Eye (tissue), 1 donor: ENCODE measurements at places on chromosomes 6 and 20.
A peak's percentile ranks its signal among the peaks of the same experiment; 100 is the strongest.

DNA sequence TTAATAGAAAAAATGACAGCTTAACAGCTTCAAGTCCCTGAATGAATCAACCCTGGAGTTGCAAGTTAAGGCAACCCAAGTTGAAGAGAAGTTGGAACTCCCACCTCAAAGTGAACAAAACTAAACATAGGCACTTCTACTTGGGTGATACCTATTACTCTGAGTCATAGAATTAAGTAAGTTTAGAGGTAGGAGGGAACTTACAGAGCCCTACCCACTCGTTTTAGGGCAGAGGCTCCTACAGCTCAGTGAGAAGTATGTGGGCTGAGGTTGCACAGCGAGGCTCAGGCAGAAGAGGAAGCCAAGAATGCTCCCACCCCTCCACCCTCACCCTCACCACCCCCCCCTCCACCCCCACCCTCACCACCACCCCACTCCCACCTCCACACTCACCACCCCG, 42.2 kb downstream of the NFATC2 start:
- DNase-seq: no peak

DNA sequence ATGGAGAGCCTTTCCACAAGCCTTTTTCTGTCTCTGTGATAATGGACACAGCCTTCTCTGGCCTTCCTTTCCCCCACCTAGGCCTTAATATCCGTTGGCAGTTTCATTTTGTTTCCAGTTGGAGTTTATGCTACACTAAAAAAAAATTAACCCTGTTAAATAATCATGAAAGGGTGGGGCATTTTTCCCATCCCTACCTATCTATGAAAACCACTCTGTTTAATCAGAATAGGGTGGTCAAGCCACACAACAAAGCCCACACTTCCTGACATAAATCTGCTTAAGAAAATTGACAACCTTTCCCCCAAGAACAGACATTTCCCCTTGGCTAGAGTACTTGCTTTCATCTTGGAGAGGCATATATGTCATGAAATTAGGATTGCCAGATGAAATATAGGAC, 14.2 kb downstream of the TXLNB start:
- no peak for DNase-seq

GRCh38 chr6:34555007-34555322, 1.2 kb downstream of the SPDEF start:
- DNase-seq: no peak

DNA sequence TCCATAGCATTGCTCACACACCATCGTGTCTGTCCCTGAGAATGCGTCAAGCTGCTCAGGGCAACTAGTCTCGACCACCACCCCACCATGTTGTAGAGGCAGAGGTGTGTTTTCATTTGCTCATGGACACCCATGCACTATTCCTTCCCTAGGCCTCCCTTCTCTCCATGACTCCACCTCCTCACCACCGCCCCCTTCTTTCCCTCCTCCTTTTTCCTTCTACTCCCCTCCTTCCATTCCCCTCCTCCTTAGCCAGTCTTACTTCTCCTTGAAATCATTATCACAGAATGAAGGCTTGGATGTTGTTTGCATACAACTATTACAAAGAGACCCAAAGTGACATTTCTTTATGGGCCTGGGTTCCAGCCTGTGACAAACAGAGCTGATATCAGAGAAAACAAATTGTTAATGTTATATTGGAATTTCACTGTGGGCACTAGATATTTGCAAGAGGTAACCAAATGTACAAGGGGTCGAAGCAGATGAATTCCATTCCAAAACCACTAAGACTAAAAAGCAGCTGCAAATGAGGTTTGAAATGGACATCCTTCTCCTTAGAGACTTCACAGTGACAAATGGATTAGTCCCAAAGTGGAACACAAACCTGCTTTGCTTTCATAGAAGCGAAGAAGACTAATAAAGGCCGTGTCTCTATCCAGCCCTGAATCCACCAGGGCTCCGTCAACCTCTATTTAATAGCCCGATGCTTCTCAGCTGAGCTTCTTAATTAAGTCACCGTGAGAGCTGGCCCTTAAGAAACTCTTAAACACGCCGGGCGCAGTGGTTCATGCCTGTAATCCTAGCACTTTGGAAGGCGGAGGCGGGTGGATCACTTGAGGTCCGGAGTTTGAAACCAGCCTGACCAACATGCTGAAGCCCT, 275.8 kb upstream of the SULF2 start:
- DNase-seq: no peak

DNA sequence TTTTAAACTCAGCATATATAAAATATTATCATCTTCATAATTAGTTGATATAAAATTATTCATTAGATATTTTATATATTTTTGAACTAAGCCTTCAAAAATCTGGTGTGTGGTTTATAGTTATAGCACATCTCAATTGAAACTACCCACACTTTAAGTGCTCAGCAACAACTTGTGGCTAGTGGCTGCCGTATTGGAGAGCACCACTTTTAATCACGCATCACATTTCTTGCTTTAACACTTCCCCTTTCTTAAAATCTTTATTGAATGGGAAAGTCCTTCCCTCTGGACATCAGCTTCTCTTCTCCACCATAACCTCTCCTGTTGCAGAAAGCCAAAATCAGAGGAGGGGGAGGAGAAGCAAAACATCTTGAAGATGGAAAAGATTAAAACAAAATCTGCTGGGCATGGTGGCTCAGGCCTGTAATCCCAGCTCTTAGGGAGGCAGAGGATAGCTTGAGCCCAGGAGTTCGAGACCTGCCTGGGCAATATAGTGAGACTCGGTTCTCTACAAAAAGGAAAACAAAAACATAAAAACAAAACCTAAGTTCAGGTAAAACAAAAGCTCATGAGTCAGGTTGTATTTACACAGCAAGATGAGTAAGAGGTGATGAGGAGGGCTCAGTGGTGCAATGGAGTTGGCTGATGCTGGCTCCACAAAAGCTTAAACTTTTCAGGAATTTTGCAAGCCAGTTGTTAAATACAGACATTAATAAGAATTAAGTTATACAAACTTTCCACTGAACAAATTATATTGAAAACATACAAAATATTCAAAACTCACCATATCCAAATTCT, 237.0 kb upstream of the SUPT3H start:
- no peak for DNase-seq

DNA sequence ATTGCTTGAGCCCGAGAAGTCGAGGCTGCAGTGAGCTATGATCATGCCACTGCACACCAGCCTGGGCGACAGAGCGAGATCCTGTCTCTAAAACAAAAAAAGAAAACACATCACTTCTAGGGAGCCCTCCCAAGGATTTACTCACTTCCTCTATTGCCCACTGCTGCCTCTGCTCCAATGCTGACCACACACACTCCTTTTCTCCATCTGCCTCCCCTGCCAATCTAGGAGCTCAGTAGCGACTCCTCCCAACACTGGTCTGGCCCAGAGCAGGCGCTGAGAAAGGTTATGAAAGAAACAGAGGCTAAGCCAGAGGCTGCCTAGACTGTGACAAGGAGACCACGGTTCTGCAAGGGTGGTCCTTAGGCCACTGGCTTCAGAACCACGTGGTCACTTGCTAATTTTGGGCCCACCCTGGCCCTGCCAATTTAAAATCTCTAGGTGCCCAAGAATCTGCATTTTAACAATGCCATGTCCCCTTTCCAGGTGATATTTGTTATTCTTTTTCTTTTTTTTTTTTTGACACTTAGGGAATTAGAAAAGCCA, 1.3 kb upstream of the E2F1 start:
- DNase-seq: no peak

DNA sequence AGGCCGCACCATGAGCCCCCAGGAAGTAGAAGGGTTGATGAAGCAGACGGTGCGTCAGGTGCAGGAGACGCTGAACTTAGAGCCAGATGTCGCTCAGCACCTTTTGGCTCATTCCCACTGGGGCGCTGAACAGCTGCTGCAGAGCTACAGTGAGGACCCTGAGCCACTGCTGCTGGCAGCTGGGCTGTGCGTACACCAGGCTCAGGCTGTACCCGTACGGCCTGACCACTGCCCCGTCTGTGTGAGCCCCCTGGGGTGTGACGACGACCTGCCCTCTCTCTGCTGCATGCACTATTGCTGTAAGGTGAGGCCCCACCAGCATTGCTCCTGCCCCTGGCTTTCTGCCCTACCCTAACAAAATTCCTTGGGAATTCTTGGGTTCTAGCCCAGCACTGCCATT, 13.1 kb downstream of the DNPH1 start:
- no peak for DNase-seq

GRCh38 chr6:25297039-25297441, 17.9 kb downstream of the CARMIL1 start:
- DNase-seq: peak; percentile 23

DNA sequence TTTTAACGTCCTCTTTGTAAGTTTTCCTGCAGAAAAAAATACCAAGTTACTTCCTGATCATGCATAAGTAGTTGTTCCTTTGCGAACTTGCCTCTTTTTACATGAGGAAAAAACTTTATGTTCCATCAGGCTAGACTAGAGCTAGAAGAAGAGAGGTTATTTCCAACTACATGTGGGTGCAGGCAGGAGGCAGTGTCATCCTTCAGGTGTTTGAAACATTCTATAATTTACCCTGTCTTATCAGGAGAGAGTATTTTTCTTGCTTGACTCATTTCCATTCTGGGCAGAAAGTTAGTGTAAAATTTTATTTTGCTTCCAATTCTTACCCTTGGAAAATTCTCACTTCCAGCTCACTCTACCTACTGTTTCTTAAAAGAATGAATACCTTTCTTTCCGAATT, 28.5 kb upstream of the EPHA7 start:
- DNase-seq: no peak

GRCh38 chr6:73980096-73980495, 284.1 kb downstream of the CD109 start:
- DNase-seq: no peak

DNA sequence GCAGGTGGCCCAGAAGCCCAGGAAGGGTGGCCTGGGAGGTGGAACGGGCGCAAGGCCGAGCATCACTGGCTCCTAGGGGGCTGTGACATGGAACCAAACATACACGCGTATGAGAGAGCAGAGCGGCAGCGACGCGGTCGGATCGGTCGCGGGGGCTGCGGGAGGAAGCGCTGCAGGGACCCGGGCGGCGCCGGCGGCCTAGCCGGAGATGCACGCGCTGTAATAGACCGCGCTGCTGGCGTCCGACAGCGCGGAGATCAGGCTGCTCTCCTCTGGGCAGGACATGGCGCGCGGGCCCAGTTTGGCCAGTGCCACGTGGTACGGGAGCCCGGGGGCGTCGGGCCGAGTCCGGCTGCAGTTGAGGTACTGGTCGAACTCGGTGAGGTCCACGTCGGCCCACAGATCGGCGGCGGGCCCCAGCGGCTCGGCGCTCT, 1.5 kb downstream of the SOX18 start:
- DNase-seq: peak; percentile 40

DNA sequence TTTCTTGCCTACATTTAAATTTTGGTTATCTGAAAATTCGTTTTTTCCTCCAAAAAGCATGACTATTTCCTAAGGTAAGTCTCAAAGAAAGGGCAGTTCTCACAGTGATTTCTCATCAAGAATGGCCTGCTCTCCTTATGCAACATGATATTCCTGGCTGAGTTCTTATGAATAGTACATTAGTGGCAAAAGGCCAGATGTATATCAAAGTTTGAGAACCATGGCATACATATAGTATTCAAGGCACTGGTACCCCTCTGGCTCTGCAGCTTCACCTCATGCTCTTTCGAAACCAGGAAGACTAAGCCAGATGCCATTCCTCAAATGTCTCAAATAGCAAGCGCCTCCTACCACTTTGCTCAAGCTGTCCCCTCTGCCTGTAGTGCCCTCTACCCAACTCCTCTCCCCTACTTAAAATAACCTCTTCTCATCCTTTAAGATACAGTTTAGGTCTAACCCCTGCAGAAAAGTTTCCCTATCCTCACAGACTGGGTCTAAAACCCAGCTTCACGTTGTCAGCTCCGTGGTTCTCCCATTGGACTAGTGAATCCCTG, 280.3 kb downstream of the HACE1 start:
- DNase-seq: no peak

DNA sequence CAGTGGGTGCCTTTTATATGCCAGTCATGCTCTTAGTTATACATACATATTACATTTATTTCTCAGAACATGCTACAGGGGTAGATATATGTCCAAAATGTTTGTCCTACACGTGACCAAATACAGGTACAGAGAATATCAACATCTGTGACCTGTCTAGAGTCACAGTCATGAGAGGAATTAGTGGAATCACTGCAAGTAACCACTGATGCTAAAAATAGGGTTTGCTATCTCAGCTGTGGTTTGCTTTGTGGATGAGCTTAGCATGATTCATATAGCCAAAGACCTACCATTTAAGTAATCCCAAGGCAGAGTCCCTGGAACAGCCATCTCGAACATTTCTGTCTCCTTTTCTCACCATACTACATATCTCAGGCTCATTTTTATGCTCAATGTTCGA, 32.3 kb downstream of the GSTA3 start:
- no peak for DNase-seq
